Activated CD4-positive, alpha-beta T cell treated with anti-CD3 and anti-CD28 coated beads, Interleukin-2, amount 10 ng/mL, durations not matched to agents 24 days and 14 days (primary cell): ENCODE measurements at places on chromosomes 13 and 19.

DNA sequence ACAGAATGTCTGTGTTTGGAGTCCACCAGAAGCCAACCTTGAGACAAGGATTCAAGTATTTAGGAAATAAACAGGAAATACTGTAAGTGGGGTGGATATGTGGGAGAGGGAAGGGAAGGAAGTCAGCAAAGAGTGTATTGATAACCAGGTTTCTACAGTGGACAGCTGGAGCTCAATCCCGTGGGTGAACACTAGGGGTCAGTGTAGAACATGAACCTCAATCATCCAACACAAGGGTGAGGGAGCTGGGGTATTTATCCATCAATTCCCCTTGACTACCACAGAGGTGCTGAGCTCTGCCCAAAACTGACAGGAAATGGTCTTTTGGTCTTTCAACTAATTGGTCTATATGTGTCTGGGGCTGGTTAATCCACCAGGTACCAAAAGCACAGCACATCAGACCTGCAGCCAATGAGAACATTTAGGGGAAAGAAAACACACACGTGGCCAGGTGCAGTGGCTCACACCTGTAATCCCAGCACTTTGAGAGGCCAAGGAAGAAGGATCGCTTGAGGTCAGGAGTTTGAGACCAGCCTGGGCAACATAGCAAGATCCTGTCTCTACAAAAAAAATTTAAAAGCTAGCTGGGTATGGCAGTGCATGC is 5.6 kb upstream of the SYDE1 start:
- DNase-seq: peak; percentile 87

DNA sequence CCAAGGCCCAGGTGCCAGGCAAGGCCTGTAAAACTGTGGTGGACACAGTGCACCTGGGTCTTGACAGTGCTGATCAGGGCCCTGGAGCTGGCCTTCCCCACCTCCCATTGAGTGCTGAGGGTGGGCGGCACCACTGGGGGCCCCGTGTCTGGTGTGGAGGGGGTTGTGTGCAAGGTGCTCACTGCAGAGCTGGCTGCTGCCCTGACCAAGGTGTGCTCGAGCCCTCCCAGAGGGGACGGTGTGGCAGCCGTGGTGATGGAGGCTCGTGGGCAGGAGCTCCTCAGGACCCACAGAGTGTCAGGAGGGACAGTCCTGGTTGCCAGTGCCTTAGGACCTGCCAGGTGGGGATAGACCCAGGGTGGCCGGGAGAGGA is 23.0 kb downstream of the ATP4B start:
- DNase-seq: no peak

DNA sequence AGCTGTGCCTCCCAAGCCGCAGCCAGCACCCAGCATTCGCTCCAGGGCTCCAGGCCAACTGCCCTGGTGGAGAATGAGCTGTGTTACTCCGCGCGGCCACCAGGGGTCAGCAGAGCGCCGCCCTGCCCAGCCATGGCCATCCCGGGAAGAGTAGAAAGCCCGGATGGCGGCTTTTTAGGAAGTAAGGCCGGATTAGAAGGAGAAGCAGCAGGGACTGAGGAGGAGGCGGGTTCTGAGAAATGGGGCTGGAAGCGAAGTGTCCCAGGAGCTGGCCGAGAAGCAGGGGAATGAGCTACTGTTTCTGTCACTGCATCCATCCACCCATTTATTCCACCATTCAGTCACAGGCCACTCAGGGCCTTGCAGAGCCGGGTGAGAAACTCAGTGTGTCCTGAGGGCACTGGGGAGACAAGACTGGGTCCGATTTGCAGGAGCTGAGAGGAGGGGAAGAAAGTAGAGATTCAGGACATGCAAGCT is 6.6 kb upstream of the NPAS1 start:
- DNase-seq: peak; percentile 91

DNA sequence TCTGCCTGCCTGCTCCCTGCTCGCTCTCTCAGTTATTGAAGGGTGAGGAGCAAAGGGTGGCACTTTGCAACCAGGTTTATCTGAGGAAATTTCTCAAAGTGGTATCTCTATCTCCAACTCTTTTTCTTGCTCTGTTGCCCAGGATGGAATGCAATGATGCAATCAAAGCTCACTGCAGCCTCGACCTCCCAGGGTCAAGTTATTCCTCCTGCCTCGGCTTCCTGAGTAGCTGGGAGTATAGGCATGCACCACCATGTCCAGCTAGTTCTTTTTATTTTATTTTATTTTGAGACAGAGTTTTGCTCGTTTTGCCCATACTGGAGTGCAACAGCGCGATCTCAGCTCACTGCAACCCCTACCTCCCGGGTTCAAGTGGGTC is 4.9 kb downstream of the ACTMAP start:
- no peak for DNase-seq

GRCh38 chr13:26457212-26457611 is 100.3 kb upstream of the WASF3 start:
- DNase-seq: no peak

GRCh38 chr13:103282571-103283450 is 216.6 kb upstream of the SLC10A2 start:
- DNase-seq: no peak

GRCh38 chr13:39224671-39225240 is 186.5 kb downstream of the NHLRC3 start:
- DNase-seq: no peak

GRCh38 chr13:77946522-77946921 is 27.9 kb upstream of the EDNRB start:
- no peak for DNase-seq

DNA sequence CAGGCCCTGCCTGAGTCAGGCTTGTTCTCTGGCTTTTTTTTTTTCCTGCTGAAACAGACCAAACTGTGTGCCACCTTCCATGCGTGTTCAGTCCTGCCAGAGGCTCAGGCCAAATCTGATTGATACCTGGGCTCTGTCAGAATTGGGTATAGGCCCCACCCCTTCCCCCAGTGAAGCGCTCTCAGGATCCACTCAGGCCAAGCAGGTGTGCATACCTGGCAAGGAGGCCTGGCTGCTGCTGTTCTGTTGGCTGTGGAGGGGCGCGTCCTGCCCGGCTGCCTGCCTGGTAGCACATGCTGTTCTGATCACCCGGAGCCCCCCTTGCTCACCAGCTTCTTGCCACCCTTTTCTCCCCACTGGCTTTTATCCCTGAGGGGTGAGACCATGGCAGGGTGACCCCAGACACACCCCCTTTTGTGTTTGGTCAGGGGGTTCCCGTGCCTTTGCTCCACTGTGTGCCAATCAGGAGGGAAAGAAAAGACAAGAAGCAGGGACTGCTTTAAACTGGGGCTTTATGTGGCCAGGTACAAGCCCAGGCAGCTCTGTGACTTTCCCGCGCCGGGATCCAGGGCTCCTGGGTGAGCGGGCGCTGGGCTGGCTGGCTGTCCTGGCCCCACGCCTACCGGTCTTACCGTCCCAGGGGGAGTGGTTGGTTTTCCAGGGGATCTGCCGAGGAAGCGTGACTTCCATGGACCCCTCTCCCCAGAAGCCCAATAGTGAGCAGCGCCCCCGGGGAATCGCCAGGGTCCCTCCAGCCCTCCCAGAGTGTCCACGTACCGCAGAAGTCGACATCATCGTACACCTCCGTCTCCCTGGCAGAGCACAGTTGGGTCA is 12.7 kb downstream of the PRAM1 start:
- DNase-seq: no peak

- DNase-seq: no peak
These were observed 4.7 kb downstream of the VRK3 start for GRCh38 chr19:50020481-50020880.

- no peak for DNase-seq
These were observed 106.6 kb downstream of the COL4A1 start for GRCh38 chr13:110200276-110200870.

- peak; percentile 87 for DNase-seq
These were observed 47.4 kb downstream of the ZFP14 start for GRCh38 chr19:36331353-36332228.

DNA sequence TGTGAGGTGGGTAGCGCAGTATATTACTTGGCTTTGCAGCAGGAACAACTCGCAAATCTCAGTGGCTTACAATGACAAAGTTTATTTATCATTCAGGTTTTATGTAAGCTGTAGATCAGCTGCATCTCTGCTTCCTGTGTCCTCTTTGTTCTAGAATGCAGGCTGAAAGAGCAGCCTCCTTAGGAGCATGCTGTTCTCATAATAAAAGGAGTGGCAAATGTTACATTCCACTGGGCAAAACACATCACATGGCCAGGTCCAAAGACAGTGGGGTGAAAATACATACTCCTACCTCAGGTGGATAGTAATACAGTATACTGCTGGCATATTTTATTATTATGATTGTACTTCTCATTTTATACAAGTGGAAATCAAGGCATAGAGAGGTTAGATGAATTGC is 1.2 kb upstream of the CSNK1A1L start:
- no peak for DNase-seq

- DNase-seq: no peak
These were observed 329.7 kb downstream of the NDFIP2 start for GRCh38 chr13:79810669-79811068.

GRCh38 chr19:48815870-48816501 is 5.2 kb upstream of the BCAT2 start:
- DNase-seq: peak; percentile 79

DNA sequence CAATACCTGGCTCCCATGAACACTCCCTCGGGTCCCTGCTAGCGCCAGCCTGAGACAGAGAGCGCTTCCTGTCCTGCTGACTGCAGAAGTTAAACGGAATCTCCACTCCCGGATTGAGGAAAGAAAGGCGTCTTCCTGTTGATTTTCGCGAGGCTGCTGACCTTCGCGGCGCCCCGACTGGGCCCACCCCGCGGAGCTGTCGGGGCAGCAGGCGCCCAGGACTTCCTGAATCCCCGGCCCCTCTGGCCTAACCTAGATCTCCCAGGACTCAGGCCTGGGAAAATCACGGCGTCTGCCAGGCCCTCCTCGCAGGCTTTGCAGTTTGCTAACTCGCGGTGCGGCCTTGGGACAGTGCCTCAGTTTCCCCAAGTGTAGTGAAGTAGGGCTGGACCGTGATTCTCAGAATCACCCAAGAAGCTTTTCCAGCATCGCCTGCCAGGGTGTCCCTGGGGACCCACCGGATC is 108.8 kb downstream of the KCTD15 start:
- DNase-seq: no peak
